Hindlimb muscle (tissue), 1 donor: ENCODE measurements at places on chromosomes 5 and 9.
A peak's percentile ranks its signal among the peaks of the same experiment; 100 is the strongest.

- no peak for DNase-seq
These were observed 68.2 kb downstream of the DENND1A start for GRCh38 chr9:123861756-123862120.

GRCh38 chr9:113125386-113126035, 25.3 kb upstream of the SLC31A2 start:
- DNase-seq, result no peak

DNA sequence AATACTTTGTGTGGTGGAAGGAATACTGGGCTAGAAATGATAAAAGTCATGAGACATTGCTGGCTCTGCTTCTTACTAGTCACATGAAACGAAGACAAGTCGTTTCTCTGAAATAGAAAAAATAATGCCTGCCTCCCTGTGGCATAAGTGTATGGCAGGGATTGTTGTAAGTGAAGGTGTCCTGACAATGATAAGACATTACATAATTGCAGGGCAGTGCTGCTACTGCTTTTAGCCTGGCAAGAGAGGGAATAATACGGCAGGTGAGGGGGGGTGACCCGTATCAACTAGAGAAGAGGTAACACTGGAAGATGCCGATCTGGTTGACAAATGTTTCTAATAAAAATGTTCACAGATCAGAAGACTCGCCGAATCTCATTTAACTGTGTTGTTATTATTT, 314.3 kb downstream of the KIAA0825 start:
- no peak for DNase-seq

GRCh38 chr9:95494022-95494415, 22.8 kb downstream of the PTCH1 start:
- DNase-seq, result no peak

DNA sequence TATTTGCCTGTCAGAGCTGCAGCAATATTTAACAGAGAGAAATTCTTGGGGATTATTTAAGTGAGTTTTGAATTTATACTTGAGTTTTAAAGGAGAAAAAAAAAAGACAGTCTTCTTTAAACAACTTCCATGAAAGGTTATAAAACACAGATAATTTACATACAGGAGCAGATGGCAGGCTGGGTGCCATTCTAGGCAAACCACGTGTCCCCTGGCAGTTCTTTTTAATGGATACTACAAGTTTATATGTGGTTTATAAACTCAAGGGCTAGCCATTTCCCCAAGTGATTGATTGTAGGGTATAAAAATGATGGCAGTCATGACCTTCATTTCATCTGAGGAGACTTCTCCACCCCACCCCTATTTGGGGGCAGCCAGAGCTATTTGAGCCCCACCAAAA, 166.6 kb downstream of the FSTL4 start:
- DNase-seq, result no peak

GRCh38 chr9:16461137-16461840, 409.2 kb downstream of the BNC2 start:
- no peak for DNase-seq

DNA sequence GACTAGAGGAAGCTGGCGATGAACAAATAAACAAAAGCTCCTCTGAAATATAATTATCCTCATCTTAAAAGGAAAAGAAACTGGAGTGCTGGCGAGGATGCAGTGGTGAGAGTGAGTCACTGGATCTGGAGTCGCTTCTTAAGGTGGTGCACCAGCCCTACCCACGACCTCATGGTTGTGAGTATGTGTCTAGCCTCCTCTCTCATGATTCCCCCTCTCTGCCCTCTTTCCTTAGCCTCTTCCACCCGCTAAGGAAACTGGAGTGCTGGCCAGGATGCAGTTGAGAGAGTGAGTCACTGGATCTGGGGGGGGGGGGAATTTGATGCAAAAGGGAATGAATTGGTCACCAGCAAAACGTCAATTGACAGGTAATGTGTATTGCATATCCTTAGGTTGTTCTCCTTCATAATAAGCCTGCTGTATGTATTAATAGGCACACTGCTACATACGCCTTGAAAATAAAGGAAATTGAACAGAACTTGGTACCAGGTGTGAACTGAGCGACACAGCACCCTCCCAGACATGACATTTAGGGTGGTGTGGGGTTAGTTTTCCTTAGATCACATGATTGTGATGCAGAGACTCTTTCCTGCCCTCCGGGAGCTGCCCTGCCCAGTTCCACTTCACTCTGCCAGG, 36.3 kb upstream of the EBF1 start:
- DNase-seq, result no peak

- DNase-seq, result no peak
These were observed 92.8 kb upstream of the SLCO6A1 start for GRCh38 chr5:102591650-102592049.

DNA sequence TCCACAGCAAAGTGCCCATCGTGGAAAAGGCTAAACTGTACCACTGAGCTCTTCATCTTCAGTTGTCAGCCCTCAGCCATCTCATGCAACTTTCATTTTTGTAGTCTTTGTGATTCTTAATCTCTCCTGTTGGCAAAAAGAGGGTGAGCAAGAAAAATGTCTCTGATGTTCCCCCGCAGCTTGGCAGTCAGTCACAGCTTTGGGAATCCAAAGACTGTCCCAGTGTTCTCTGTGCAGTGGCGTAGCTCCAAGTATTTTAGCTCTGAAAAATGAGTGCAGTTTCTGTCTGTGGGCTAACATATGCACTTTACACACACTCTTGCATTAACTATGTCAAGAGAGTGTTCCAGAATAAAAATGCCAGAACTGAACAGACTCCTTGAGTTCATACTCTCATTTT, 372.2 kb downstream of the TMEM232 start:
- peak; percentile 11 for DNase-seq

DNA sequence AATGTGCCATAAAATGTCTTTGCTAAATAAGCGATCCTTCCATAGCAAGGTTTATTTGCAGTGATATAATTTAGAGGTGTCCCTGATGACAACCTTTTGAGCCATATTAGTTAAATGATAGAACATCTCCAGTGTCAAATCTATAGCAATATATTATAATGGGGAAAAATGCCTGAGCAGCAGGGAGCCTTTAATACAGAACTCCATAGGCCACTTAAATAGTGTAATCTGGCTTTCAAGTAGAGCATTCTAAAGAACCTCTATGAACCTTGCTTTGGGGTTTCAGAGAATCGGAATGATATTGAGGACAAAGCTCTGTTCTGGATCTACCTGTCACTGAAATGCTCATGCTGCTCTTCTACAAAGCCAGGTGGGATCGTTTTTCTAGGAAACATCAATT, 96.7 kb upstream of the MEF2C start:
- DNase-seq, result no peak

- no peak for DNase-seq
These were observed 108.7 kb downstream of the RGS3 start for GRCh38 chr9:113572076-113572861.

- no peak for DNase-seq
These were observed 96.4 kb downstream of the ACTL7B start for GRCh38 chr9:108759399-108759798.

GRCh38 chr9:76772686-76773445, 8.6 kb downstream of the PCA3 start:
- DNase-seq, result no peak

DNA sequence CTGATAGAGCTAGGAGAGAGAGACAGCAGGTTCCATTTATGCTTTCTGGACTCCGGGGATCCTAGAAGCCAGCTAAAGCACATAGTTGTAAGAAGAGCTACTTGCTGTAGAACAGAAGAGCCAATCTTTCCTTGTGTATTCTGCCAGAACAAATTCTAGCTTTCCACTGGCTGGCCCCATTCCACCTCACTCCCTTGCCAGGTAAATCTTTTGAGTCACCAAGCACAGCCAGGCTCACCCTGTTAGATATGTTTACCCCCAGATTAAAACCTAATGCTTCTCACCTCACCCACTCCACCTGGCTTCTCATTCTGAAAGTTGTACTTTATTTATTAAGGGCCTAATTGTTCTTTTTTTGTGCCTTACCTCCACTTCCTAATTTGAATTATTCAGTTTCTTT, 48.9 kb upstream of the CHD1 start:
- DNase-seq, result peak; percentile 17

GRCh38 chr9:134346151-134346550, 19.9 kb downstream of the RXRA start:
- DNase-seq, result no peak

- DNase-seq, result no peak
These were observed 197.8 kb downstream of the GLIS3 start for GRCh38 chr9:4102078-4102477.

DNA sequence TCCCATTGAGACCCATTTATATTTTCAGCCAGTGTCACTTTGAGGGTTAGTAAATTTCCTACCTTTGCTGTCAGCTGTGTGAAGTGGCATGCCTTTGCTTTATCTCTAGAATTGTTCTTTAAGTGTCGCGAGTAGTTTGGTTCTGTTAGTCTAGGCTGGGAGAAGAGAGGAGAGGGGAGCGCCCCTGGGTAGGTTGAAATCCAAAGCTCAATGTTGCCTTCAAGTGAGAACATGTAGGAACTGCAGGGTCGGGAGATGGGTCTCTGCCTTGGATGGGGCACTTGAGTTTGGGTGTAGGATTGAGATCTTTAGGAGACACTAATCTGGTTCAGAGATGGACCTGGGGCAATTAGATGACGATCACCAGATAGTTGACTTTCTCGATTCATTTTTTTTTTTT, 46.3 kb downstream of the STC2 start:
- no peak for DNase-seq

DNA sequence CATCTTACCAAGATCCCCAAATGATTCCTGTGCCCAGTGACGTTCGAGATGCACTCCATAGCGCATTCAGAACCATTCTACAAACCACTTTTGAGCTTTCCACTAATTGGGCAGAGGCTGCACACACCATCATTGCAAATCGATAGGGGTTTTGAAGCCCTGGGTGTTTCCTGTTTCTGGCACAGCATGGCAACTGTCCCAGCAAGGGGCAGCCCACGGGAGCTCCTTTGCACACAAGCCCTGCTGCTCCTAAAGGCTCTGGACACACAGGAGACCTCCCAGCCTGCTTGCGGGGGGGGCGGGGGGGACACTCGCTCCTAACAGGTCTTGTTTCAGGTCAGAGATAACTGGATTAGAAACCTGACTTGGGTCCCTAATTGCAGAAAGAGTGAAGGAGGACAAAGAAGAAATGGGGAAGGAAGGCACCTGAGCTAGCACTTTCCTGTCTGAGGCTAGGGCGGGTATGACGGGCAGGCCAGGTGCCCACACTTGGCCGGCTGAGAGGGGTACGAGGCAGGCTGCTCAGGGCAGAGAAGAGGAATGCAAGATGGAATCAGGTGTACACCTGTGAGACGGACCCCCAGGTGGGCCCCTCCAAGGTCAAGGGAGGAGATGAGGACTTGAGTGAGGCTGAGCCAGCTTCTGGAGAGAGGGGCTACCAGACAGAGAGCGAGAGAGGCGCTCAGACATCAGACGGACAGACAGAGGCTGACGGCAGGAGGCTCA, 820 bp downstream of the FBP1 start:
- DNase-seq, result no peak

DNA sequence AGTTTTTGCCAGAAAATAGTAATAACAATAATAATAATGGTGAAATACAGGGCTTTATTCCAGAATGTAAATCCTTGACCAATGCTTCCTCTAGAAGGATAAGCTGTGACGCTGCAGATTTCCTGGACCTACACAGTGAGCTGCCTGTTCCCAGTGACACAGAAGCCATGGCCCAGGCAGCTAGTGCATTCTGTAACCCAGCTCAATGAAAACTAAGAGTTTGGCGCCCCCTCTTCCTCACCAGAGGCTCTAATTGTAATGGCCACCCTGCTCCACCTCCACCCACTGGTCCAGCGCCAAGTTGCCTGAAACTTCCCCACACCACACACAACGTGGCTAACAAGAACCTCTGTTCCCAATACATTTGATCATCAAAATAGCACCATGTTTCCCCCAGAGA, 248.1 kb downstream of the CETN3 start:
- peak; percentile 10 for DNase-seq

GRCh38 chr5:15026944-15027343, 155.4 kb upstream of the ANKH start:
- no peak for DNase-seq

DNA sequence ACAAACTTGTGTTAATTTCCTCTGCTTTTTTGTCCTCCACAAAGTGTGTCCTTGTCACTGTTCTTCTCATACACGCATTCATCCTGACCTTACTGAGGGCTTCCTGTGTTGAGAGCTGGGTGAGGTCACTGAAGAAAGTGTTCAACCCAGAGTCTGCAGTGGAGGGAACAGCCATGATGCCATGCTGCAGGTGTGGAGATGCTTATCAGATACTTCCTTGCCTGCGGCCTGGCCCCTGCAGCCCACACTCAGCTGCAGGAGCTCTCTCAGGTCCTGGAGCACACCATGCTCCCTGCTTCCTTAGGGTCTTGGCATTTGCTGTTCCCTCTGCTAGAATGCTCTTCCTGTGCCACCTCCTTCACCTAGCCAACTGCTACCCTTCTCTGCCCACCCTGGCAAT, 108.1 kb upstream of the SPRY4 start:
- no peak for DNase-seq

DNA sequence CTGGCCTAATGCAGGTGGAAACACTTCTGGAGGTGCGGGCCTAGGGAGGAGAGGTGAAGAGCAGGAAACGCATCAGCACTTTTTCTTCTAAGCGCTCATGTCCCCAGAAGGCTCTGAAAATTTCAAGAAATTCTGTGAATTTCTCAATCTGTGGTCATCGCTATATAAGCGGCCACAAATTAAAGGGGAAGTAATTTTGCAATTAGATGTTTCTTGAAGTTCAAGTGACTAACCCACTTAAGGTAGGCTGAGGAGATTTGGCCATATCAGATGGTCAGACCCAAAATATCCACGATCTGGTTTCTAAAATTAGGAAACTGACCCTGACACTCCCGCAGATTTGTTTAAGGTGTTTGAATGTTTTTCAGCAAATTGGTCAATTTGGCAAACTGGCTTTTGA, 16.6 kb upstream of the HMGCR start:
- DNase-seq, result no peak
